ENCODE measurements at places on chromosomes 6 and 20.

DNA sequence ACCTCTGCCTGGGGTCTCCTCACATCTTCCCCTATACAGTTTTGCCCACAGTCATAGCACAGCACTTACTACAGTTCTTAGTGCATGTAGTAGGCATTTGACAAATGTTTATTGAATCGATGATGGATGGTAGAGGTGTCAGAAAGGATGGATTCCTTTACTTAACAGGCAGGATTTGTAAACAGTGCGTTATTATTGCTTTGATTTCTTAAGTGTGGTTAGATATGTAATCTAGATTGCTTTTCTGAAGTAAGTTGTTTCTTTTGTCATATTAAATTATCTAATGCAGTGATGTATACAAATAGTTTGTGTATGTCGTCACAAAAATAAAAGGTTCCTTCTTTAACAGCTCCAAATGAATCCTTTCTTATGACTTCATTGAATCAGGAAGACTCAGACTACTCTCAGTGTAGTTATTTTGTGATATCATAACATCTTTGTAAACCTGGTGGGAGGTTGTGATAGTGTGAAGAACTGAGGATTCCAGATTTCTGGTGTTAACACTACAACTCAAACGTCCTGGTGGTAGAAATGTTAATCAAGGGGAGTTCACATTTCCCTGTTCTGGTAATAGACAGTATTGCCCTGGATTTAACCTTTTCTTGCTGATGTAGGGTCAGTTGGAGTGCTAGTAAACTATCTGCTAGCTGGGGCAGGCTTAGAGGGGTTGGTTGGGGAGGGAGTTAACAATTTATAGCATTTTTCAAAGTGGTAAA lies 87.7 kb downstream of the HIVEP1 start:
- DNase-seq: no peak

- no peak for DNase-seq
Measured at GRCh38 chr20:37315452-37316110, 26.1 kb downstream of the MANBAL start.

DNA sequence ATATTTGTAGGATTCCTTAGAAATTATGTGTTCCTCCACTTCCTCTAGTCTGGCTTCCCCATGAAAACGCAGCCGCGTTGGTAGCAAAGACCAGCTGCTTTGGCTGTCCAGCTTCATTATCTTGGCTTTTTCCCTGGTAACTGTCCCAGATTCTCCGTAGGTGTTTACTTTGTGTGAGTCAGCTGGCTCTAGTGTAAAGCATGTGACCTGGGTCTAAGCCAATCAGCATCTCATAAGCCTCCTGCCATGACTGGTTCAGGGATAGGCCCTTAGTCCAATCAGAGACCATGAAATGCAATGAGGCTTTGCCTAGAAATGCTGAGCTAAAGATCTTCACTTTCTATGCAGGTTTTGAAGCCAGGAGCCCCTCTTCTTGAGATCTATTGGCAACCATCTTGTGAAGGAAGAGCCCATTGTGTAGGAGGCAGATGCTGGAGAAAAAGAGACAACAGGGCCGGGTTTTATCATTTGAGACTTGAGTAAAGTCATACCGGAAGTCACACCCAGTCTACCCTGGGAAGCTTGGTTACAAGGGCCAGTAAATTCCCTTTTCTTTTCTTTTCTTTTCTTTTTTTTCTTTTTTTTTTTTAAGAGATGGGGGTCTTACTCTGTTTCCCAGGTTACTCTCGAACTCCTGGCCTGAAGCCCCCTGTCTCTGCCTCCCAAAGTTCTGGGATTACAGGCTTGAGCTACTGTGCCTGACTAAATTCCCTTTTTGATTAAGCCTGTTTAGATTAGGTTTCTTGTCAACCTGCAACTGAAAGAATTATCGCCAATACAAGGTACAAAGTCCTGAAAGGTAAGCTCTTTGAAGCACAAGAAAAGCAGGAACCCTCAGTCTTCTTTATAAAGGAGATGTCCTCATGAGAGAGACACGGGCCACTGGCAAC lies 256.5 kb upstream of the RREB1 start:
- peak; percentile 95 for DNase-seq

DNA sequence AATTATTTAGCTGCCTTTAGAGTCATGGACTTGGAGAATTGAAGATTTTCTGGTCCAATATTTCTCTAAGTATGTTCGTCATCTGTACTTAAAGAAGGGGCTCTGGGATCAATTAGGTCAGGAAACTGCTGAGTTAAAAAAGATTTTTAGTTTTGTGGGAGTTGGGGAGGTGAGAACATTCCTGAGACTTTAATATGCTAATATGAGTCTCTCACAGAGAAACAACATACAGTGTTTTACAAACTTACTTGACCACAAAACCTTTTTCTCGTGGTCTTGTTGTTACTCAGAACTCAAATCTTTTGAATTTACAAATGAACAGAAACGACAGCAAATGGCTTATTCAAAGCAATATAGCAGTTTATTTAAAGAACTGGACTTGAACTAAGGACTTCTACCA lies 67.9 kb downstream of the LIN28B start:
- peak; percentile 11 for DNase-seq

DNA sequence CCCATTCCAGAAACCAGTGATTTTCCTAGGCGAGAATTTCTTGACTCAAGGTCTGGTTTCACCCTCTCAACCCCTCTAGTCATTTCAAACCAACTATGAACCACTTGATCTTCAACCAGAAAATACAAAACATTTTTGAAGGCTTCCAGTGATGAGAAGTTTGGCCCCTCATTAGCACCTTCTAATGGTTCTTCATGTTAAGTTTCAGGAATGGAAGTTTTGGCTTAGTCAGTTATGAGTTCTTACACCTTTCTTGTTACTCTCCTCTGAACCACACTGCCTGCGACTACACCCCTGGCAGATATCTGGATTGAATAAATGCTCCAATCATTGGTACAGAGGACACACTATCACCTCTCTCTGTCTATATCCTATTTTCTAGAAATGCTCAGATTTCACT lies 67.2 kb downstream of the GJA10 start:
- DNase-seq: no peak

GRCh38 chr6:149028767-149029405 lies 282.1 kb downstream of the UST start:
- DNase-seq: peak; percentile 87

All from fibroblast of skin of right quadriceps (primary cell).